ENCODE measurements at places on chromosomes 12 and 14. TPM values are rescaled to one million over a fixed set of nuclear protein-coding genes. Genes with fewer than 3 reads are reported as not detected.

The GPD1 gene
- polyA plus RNA-seq: 30.6 TPM

DNA sequence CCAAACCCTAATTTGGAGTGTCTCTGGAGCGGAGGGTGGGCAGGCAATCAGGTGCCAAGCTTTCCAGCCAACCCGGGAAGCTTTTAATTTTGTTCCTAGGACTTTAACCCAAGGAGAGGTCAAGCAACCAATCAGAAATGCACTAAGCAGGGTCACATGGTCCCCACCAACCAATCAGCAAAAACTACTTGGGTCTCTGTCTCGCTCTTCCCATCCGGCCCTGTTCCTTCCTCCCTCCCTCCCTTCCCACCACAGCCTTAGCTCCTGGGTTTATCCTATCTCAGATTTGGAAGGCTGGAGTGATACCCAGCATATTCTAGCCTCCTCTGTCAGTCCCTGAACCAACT lies 7.3 kb downstream of the HOXC5 start:
- DNase-seq: no peak

The CLEC2A gene
- polyA plus RNA-seq: 2.1 TPM

The DPF3 gene
- polyA plus RNA-seq: 0.21 TPM

Measured in hepatocyte (in vitro differentiated cells).